ENCODE measurements at places on chromosomes 5 and 9.
A peak's percentile ranks its signal among the peaks of the same experiment; 100 is the strongest.

DNA sequence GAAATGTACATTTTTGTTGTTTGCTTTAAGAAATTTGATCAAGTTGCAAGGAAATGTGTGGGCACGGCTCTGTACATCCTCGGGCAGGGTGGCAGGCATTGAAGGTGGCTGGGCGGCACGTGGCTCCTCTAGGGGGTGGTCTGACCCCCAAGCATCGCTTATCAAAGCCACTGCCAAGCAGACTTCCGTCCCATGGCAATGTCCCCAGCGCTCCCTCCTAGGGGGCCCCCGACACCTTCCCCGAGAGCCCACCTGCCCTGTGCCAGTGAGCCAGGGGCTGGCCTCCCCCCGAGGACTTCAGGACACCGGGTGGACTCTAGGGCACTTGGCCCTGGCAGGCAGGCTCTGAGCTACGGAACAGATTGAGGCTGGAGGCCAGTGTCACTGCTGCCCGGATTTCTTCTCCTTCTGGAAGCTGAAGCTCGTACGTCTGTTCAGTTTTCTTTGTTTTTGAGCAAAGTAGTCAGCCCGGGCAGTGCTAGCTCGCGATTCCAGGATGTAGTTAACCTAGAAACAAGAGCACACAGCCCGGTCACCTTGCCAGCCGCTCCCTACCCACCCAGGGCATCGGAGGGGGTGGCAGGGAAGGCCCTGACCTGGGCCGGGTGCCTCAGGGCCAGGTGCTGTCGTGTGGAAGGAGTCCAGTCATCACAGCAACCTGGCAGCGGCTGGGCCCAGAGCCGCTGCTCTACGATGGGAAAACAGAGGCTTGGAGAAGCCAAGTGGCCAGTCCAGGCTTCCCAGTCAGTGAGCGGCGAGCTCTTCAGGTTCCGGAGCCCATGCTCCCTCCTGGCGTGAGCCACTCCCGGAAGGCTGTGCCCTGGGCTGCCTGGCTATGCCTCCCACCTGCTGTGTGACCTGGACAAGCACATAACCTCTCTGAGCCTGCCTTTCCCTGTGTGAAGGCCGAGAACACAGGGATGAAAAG, 177.1 kb downstream of the GAPVD1 start:
- no peak for DNase-seq

GRCh38 chr5:127513408-127513970, 4.0 kb upstream of the PRRC1 start:
- no peak for DNase-seq

DNA sequence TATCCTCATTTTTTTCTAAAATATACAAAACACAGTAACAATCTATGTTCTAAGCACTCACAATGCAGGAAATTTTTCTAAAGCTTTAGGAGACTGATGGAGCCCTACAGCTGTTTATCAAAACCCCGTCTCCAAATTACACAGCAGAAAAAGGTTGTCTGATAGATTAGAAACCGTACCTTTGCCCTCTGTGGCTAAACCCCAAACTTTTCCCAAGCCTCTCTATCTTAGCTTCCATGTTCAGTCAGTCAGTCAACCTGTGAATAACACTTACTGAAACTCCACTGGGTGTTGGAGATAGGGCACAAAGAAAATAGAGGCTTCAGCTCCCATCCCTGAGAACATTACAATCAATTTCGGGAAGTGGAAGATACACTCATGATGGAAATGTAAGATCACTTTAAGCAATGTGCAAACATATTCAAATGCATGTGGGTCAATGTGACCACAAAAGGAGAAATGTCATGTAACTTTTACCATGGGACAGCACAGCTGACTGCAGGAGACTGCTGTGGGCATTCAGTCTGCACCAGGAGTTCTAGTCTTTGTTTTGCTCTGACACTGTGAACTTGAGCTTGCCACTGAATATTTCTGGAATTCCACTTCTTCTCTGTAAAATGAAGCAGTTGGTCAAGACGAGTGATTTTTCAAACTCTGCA, 279.5 kb upstream of the PIK3R1 start:
- no peak for DNase-seq

GRCh38 chr5:32690153-32690552, 21.0 kb upstream of the NPR3 start:
- no peak for DNase-seq

- DNase-seq, result no peak
Observed at GRCh38 chr5:116885825-116886224, 311.2 kb upstream of the SEMA6A start.

- no peak for DNase-seq
Observed at GRCh38 chr5:16776611-16777251, 159.4 kb downstream of the MYO10 start.

- no peak for DNase-seq
Observed at GRCh38 chr9:132372177-132373095, 17.6 kb upstream of the SETX start.

- DNase-seq, result no peak
Observed at GRCh38 chr5:140734354-140734753, 34.1 kb downstream of the ZMAT2 start.

GRCh38 chr5:133121080-133121479, 69.3 kb downstream of the HSPA4 start:
- DNase-seq, result no peak

- no peak for DNase-seq
Observed at GRCh38 chr5:81212211-81212751, 20.8 kb upstream of the CKMT2 start.

DNA sequence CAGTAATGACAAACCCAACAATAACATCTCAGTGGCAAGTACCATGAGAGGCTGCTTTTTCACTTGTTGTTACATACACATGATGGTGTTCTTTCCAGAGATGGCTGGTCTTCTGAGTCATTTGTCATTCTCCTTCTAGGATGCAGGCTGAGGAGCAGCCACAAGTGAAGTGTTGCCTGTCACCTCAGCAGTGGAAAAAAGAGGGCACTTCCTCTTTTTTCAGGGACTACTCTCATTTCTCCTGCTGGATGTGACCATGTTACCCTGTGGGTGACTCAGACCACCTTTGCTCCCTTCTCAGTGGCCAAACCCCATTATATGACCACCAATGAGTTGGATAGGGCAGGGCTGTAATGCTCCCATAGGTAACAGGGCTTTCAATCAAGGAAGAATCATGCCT, 587.0 kb upstream of the ADAMTS16 start:
- DNase-seq, result no peak

- peak; percentile 69 for DNase-seq
Observed at GRCh38 chr9:113274474-113275156, 757 bp downstream of the CDC26 start.

DNA sequence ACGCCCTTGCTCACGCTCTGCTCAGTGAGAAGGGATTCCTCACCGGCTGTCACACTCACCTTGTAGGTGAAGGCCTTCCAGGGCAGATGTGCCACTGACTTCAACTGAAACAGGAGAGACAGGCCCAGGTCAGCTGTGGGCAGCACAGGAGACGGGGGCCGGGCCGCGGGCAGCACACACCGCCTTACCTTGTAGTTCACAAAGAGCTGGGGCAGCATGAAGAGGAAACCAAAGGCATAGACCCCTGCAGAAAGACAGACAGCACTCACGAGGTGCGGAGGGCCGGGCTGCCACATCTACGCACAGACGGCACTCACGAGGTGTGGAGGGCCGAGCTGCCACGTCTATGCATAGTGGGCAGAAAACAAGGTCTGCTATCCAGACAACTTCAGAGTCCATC, 23.3 kb downstream of the CLPTM1L start:
- no peak for DNase-seq

- no peak for DNase-seq
Observed at GRCh38 chr9:98971915-98972223, 28.2 kb downstream of the COL15A1 start.

DNA sequence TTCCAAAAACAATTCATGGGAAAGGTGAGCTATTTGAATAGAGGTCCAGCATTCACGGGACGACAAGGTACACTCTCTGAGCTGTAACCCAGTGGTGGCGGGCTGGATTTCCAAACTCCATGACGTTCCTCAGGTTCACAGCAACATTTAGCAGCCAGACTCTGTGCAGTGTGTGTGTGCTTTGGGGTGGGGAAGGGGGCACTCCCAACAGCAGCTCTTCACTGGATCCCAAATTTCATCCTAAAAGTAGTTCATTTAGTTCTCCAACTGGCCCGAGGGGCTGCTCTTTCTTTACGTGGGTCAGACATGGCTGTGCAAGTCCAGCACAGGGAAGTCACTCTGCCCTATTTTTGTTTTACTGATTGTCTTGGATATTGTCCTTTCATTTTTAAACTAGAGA, 98.0 kb upstream of the IRX2 start:
- DNase-seq, result no peak

DNA sequence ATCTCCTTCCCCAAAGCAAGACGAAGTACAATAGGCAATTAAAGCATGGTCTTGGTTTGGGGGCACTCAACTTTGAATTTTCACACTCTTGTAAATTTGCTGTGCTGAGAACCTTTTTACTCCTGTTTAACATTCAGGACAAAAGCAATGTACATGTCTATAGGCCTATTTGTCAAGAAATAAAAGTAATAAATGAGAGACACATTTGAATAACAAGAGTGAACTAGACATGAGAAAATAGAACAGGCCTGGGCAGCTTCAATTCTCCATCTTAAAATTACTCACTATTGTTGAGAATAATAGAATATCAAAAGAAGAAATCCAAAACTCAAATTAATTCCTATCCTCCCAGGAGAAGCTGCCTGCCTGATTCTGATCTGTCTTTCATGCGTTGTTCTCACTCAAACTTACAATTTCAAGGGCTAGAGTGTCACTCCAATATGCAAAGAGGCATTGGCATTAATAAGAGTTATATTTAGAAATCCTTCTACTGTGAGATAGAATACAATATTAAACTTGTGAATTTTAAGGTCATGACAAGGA, 192.9 kb upstream of the CCNG1 start:
- DNase-seq, result no peak

DNA sequence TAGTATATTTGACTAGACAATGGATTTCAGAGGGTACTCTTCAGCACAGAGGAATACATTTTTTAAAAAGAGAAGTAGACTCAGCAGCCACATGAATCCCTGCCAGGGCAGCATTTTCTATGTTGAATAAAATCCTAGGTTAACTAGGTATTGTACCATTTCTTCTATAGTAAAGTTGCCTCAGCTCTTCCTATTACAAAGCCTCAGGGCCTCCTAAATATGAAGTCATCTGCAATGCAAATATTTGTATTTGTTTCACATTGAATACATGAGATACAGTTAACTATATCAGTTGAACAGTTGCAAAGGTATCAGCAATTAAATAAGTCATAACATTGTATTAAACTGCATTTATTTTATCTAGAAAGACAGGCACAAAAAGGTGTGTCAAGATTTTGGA, 59.5 kb downstream of the NUDT12 start:
- DNase-seq, result no peak
